Activated gamma-delta T cell treated with Interleukin-2 at 50 U/mL for 16 hours (primary cell): ENCODE measurements at places on chromosomes 2 and 18.

DNA sequence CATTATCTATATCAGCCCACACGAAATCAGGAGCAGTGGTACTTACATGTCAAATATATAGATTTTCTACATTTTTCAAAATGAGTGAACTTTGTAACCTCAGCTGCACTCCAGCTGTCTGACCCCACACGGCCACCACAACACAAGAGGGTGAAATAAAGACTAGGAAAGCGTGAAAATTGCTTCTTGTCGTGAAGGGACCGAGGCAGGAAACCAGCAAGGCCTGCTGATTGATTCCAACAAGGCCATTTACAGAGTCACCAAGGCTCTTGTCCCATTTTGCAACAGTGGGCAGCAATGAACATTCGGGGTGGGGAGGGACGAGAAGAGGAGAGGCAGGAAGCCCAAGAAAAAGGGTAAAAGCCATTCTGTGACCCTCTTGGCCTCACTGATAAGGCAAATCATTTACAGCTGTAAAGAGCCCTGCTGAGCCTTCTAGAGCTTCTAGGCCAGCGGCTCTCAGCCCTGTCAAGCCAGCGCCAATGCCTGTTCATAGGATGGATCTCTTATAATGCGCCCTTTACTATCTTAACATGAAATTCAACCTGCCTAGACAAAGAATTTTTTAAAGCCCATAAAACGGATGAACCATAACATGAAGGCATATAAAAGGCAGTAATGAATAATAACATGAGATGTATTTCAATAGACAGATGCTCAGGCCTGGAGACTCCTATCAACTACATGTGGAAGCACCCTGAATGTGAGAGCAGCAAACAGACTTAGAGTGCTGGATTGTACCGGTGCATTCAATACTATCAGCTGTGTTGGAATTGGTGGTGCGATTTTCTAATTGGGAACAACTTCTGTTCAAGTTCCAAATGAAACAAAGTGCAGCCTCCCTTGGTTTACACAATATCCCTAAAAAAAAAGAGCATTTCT lies 269.0 kb downstream of the CDCA7 start:
- DNase-seq: no peak

GRCh38 chr2:145321344-145321743 lies 801.4 kb upstream of the ZEB2 start:
- no peak for DNase-seq

DNA sequence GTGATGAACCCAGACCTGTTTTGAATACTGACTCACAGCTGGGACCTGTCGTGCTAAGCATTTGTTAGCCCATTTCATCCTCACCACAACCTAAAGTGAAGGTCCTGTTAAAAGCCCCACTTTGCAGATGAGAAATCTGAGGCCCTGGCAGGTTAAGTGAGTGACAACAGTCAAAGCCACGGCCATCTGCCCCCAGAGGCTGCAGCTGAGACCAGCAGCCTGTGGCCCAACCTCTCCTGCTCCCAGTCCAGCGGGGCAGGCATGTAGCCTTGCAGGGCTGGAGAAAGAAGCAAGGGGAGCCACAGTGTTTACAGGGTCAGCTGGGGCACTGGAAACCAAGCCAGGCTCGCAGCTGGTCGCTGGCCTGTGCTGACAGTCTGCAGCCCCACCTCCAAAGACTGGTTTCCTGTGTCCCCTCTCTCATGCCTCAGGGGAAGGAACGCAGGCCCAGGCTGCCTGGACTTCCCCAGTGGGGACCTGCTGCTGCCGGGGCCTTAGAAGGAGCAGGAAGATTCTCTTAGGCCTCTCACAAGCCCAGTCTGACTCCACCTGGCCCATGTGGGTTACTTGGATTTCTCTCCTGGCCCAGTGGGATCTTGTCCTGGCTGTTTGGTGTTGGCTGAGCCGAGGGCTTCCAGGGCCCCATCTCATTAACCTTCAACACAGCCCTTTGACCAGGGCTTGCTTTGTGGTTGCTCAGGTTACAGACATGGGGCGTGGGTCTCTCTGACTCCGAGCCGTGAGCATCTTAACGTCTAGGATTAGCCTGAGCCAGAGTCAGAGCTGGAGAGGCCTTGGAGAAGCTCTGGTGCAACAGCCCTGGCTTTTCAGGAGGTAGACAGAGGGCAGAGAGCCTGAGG lies 1.7 kb downstream of the INPP5D start:
- DNase-seq: peak; percentile 31

GRCh38 chr2:32946314-32947075 lies at the start of gene LTBP1:
Gene LTBP1 (plus strand): TSS chr2:32946953. CDS start chr2:32947325, 372 bp downstream.
- DNase-seq: peak; percentile 15

GRCh38 chr2:98935777-98936352 lies at the start of gene CRACDL:
Gene CRACDL (minus strand): TSS chr2:98936225. CDS start chr2:98846800, 89,425 bp downstream.
- no peak for DNase-seq

GRCh38 chr2:178109813-178110212 lies 2.4 kb upstream of the RBM45 start:
- no peak for DNase-seq

- DNase-seq: peak; percentile 74
These were observed at the start of gene PTGR3 for GRCh38 chr18:75209129-75209950. Gene PTGR3 (minus strand): TSS chr18:75209139. CDS start chr18:75209058, 81 bp downstream.

DNA sequence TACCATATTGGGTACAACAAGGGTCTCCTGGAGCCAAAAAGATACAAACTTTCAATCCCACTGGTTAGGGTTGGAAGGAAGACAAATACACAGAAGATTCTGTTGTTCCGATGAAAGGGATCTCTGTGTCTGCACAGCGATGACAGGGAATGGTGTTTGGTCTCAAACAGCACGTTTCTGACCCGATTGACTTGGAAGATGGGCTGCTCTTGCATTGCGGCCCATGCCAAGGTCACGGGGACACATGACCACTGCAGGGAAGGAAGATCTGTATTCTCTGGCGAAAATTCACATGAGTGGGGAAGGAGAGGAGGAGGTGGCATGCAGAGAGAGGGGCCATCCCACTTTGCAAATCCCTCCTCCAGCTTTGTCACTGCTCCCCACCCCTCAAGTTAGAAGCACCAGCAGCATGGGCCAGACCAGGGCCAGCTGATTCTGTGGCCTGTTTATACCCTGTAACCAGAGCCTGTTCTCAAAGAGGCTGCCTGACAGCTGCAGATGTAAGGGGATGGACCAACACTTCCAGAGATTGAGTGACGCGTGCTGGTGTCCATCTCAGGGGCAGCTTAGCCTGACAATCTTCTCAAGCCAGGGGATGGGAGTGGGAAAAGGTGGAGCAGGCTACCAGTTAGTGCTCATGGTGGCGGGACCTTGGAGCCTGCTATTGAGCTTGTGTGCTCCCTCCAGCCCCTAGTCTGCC lies 57.2 kb downstream of the TNP1 start:
- DNase-seq: no peak

GRCh38 chr2:37819186-37819585 lies 105.9 kb upstream of the RMDN2 start:
- DNase-seq: no peak

DNA sequence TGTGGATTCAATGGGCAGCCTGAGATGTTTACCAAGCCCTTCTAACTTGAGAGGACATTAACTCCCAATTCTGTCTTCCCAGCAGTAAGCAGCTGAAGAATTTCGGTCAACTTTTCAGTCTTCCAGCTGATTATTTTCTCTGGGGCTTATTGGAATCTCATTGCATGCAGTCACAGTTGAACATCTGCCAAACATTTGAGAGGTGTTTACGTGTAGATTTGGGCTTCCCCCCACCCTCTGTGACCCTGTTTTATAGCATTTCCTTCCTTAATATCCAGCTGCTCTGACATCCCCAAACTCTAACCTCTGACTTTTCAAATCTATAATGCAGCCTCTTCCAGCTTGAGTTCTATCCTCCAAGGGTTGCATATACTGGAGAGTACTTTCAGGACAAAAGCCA lies 16.5 kb upstream of the VIT start:
- no peak for DNase-seq

- DNase-seq: peak; percentile 44
These were observed 74.1 kb downstream of the TLK1 start for GRCh38 chr2:171086352-171087290.

- no peak for DNase-seq
These were observed 362.6 kb upstream of the ID2 start for GRCh38 chr2:8319219-8319618.

GRCh38 chr2:5304640-5305039 lies 387.5 kb upstream of the SOX11 start:
- DNase-seq: no peak

DNA sequence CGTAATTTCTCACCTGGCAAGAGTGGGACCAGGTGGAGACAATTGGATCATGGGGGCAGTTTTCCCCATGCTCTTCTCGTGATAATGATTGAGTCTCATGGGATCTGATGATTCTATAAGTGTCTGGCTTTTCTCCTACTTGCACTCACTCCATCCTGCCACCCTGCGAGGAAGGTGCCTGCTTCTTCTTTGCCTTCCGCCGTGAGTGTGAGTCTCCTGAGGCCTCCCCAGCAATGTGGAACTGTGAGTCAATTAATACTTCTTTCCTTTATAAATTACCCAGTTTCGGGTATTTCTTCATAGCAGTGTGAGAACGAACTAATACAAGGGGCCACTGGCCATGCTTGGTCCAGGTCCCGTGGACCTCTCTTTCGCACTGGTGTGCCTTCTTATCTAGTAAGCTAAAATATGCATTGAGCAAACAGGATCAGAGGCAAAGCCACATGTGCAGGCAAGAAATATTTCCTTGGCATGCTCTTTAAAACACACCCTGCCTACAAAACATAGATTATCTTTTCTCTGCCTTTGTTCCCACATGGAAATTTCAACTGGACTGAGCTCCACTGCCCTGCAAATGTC lies 821.1 kb downstream of the TRIB2 start:
- no peak for DNase-seq

DNA sequence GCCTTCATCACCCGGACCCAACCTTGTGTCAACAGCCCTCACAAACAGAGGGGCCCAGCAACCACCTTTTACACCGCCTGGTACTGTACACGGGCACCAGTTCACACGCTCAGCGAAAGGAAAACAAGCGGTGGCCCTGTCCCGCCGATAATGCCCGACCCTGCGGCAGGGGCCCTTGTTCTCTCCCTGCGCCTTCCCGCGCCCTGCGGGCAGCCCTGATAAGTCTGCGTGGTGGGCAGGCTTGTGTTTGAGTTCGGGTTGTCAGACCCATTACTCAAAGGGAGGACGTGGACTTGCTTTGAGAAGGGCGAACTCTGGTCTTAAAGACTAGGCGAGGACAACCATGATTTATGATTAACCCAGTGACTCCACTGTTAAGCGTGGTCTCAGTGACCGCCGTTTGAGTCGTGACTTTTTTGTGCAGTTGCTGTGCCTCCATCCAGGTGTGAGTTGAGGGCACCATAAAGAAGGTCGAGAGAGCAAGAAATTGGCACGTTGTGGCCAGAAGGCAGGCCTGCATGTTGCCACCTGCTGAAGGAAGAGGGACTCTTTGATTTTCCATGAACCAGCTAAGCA lies 167.4 kb upstream of the GATA6 start:
- DNase-seq: no peak

DNA sequence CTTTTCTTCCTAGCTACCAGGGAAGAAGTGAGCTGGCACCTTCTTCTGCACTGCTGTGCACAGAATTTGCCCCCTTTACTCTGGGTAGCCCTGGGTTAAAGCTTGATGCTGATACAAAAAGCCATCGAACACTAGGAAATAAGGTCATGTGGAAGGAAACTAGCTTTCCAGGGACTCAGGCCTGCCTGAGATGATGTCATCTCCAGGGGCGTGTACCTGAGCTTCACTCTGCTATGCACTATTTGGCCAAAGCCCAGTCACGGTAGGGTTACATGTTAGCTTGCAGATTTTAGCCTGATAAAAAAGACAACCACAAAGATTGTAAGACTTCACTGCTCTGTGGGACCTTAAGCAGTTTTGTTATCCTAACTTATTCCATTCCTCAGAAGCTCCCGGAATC lies 20.4 kb downstream of the EDAR start:
- no peak for DNase-seq

- DNase-seq: no peak
These were observed 55.8 kb downstream of the SLC40A1 start for GRCh38 chr2:189524746-189525145.

- no peak for DNase-seq
These were observed 90.8 kb downstream of the ACOXL start for GRCh38 chr2:110823165-110823564.

DNA sequence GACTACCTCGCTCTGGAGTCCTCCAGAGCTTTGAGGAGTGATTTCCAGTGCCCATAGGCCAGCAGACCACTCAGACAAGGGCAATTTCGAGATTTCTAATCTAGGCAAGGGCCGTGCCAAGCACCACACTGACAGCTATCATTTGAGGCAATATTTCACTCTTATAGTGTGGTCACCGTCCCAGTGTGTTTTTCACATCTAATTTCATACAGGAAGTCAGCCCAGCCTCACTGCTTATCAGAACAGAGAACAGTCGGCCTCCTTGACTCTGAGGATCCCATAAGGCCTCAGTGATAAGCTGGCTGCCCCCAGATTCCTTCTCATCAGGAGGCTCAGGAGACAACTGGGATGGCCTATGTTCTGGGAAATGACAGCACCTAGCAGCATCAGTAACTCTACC lies 581 bp downstream of the CAPN14 start:
- DNase-seq: no peak

- DNase-seq: no peak
These were observed 66.7 kb downstream of the TNS1 start for GRCh38 chr2:217935901-217936684.

GRCh38 chr18:22277758-22278157 lies 108.4 kb downstream of the GATA6 start:
- DNase-seq: no peak

GRCh38 chr18:41391616-41392595 lies 563.1 kb upstream of the PIK3C3 start:
- DNase-seq: no peak

DNA sequence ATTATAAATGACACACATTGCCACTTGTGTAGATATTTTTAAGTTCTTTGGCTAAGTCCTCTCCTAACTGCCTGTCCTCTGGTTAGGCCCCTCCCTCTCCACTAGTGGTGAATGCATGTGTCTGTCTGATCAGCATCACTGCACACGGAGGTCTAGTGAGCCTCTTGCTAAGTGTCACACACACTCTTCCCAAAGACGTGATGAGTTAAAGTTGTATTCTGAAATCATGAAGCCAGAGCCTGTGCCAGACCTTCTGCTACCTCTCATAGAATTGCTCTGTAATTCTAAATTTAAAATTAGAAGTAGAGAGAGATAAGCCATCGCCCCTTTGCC lies 41.3 kb downstream of the RALB start:
- DNase-seq: no peak

DNA sequence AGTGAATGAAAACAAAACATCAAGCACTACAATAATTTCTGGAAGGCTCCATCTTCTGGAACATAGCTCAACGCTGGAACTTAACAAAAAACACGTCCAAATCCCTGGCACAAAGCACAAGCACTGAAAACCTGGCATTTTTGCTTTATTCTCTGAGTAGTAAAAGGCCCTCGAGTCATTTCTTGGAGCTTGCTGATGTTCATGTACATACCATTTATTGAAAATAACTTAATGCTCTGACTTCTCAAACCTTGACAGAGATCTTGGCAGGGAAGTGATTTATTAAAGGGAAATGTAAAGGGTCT lies 76.5 kb upstream of the STK17B start:
- no peak for DNase-seq

GRCh38 chr2:164757934-164758695 lies 83.5 kb downstream of the COBLL1 start:
- no peak for DNase-seq

GRCh38 chr2:218281449-218281848 lies 10.9 kb downstream of the TMBIM1 start:
- DNase-seq: no peak

GRCh38 chr2:227876300-227876801 lies 4.9 kb downstream of the DAW1 start:
- DNase-seq: no peak

- DNase-seq: no peak
These were observed 520.6 kb upstream of the RAB12 start for GRCh38 chr18:8088626-8089025.
